ENCODE measurements at places on chromosomes 4 and X.

DNA sequence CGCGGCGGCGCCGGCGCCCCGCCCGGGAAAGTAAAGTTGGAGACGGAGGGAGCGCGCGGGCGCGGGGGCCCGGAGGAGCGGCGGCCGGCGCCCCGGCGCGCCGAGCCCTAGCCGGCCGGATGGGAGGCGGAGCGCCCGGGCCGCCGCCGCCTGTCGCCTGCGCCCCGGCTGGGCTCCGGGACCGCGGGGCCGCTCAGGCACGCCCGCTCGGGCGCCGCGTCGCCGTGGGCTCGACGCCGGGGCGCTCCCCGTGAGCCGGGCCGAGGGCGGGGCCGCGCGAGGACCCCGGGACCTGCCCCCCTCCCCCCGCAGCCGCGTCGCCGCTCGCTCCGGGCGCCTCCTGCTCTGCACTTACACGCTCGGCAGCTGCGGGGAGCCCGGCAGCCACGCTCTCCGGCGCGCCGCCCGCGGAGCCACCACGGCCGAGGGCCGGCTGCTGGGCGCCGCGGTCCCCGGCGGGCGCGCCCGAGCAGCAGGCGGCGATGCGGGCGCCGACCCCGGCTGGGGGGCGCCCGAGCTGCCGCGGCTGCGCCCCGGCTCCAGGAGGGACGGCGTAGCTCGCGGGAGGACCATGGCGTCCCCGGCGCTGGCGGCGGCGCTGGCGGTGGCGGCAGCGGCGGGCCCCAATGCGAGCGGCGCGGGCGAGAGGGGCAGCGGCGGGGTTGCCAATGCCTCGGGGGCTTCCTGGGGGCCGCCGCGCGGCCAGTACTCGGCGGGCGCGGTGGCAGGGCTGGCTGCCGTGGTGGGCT lies at the start of gene ADRA2C:
Gene ADRA2C, plus strand, starts transcription at position 350 of the 749 bp plus-strand sequence. Its CDS starts 222 bp downstream, at position 572.
- DNase-seq = no peak

DNA sequence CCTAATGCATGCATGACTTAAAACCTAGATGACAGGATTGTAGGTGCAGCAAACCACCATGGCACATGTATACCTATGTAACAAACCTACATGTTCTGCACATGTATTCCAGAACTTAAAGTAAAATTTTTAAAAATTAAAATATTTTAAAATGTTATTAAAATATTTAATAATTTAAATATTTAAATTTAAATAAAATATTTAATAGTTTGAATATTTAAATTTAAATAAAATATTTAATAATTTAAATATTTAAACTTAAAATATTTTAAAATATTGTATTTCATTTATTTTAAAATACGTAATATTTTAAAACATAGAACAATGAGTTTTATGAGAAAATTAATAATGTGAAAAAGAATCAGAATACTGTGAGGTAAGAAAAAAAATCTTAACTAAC lies 117.9 kb downstream of the SLC39A8 start:
- DNase-seq = no peak

- DNase-seq = no peak
Measured at GRCh38 chrX:17521871-17522693, 147.1 kb downstream of the NHS start.

DNA sequence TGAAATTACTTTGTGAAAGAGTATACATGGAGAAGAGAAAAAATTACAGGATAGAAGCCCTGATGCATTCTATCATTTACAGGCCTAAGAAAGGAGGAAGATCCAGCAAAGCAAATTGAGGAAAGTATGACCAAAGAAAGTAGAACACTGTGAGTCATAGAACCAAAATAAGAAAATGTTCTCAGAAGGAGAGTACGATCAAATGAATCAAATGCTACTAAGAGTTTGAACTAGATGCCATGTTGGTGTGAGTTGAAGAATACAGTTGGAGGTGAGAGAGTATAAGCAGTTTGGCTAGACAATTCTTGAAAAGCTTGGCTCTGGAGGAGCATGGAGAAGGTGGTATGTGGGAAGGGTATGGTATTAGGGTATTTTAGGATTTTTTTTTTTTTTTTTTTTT lies 161.8 kb downstream of the RPA4 start:
- no peak for DNase-seq

- no peak for DNase-seq
Measured at GRCh38 chr4:53781629-53782457, 190.6 kb upstream of the LNX1 start.

DNA sequence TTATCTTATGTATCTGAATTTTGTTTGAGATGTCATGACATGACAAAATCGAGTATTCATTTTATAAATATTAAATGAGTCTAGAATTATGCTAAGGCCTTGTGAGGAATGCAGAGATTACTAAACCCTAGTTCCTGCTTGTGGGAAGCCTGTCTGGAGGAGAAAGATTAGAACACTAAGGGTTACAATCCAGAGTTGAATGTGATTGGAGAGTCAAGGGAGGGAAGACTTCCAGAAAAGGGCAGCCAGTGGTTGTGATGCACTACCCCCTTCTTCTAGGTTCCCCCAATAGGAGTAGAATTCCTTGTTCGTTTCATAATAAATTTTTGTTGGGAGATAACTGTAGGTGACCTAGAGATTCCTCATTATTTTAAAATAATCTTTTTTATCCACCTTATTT lies 141.1 kb downstream of the AFF1 start:
- DNase-seq = no peak

DNA sequence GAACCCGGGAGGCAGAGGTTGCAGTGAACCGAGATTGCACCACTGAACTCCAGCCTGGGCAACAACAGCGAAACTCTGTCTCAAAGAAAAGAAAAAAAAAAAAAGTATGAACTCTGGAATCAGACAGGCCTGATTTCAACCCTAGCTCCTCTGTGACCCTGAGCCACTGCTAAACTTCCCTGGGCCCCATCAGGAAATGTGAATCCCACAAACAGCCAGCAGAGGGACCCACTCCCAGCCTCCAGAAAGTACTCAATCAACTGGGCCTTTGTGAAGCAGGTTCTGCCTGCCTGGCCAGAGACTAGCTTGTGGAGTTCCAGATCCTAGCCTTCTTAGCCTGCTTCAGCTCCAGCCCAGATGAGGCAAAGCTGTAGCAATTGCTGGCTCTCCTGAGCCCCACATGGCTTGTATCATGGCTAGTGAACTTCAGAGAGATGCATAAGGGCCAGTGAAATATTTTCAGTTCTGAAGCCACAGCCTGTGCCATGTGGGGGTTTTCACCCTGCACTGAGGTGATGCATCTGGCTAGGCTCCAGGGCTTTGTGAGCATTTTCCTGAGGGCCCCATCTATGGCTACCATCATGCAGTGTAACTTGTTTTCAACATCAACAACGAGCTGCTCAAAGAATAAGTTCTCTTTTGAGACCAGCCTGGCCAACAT lies 7.2 kb upstream of the IDS start:
- DNase-seq = no peak

- DNase-seq = no peak
Measured at GRCh38 chr4:70023218-70023617, 5.0 kb upstream of the HTN3 start.

DNA sequence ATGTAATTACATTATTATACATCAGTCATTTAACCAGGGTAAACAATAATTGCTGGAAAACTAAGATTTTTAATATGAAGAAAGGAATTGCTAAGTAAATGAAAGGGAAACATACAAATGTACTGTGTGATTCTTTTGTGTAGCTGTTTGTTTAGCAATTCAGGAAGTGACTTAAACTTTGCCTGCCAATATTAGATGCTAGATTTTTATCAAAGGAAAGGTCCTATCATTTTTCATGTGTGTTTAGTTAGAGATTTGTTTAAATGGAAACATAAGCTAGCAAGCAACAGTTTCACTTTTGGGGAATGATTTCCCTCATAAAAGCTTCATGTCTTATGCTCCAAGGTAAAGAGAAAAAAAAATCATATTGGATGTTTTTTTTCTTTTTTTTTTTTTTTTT lies 95.1 kb upstream of the LIMCH1 start:
- DNase-seq = no peak

- no peak for DNase-seq
Measured at GRCh38 chrX:129534816-129535578, 5.1 kb upstream of the OCRL start.

DNA sequence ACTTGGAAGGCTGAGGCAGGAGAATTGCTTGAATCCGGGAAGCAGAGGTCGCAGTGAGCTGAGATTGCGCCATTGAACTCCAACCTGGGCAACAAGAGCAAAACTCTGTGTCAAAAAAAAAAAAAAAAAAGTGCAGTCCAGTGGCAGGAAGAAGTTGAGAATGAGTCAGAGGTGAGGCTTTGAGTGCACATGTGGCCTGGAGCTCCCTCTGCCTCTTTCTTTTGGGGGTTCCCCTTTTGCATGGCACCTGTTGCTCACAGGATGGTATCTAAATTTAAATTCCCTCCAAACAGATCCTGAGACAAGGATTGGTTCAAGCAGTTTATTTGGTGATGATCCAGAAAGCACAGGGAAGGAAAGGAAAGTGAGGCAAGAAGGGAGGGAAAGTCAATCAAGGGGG lies 151.4 kb upstream of the STX18 start:
- DNase-seq = peak; percentile 40

GRCh38 chr4:110020646-110021443 lies 108.2 kb downstream of the EGF start:
- no peak for DNase-seq

- no peak for DNase-seq
Measured at GRCh38 chrX:121733514-121733913, 686.1 kb downstream of the GLUD2 start.

DNA sequence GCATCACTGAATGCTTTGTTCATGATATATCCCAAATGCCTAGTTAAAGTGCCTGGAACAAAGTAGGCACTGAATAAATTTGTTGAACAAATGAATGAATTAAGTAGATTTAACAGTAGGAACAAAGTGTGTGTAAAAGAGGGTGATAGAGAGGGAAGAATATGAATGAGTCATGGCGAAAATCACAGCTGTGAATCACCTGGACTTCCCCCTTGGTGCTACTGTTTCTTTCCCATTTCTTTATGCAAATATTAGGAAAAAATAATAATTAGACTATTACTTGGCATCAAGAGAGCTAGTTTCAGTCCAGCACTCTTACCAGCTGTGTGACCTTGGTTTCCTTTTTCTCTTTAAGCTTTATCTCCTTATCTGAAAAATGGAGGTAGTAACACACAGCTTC lies 9.2 kb downstream of the SPIN3 start:
- DNase-seq = peak; percentile 29

GRCh38 chr4:158812543-158812942 lies 43.7 kb downstream of the FNIP2 start:
- DNase-seq = no peak

DNA sequence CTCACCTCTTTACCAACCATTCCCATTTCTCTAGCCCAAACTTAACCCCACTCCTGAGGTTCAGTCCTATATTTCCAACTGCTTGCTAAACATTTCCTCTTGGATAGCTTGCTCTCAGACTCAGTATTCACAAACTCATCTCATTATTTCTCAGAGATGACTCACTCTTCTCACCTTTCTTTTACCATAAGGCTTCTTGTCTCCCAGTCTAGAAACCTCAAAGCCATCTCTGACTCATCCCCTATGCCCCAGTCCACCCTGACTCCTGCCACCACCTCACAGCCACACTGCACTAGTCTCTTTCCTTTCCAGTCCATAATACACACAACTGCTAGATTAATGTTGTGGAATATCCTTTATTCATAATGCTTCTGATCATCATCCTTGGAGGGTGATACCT lies 4.8 kb downstream of the FRMPD3 start:
- no peak for DNase-seq

DNA sequence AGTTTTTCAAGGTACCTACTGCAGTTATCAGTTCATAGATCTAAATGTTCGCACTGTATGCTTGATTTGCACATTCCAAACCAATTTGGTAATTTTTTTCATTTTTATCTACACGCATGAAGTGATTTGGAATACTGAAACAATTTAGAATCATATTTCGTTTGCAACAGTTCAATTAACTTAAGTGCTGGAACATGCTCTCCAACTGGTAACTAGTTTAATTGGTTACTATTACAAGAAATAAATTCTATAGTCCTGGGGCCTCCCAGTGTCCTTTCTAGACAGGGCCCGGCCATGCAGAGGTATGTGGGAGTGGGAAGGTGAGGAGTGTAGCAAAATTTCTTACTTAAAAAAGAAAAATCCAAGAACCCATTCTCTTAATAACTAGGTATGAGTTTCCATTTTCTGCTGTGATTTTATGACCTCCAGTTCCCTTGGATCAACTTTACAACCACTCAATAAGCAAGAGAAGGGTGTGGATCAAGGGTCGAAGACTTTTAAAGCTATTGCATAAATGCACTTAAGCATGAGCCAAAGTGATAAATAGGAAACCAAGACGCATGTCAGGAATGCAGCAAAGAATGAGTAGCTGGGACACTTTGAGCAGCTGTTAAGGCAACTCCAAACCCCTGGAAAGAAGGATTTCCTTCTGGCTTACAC lies 106.9 kb downstream of the PPARGC1A start:
- no peak for DNase-seq

DNA sequence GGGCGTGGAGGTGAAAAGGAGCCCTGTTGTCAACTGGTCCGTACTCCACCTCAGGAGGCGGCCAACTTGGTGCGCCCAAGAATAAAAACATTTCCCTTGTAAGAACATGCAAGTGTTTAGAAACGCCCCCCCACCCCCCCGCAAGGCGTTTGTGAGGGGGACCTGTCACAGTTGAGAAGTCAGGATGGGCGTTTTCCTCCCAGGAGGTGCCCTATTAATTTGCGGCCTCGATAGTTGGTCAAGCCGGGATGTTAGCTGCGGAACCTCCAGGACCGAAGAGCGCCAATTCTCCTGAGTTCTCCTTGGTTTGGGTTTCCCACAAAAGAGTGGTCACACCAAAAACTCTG lies 651 bp upstream of the SAP30 start:
- DNase-seq = no peak

DNA sequence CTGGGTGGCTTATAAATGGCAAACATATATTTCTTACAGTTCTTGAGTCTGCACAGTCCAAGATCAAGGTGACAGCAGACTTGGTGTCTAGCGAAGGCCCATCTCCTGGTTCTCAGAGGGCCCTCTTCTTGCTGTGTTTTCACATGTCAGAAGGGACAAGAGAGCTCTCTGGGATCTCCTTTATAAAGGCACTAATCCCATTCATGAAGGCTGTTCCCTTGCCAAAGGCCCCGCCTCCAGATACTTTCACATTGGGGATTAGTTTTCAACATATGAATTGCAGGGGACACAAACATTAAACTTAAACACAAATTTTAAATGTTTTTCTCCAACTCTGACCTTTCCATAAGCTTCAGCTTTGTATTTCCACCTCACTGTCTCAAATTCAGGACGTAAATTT lies 1135.0 kb upstream of the TENM3 start:
- no peak for DNase-seq

DNA sequence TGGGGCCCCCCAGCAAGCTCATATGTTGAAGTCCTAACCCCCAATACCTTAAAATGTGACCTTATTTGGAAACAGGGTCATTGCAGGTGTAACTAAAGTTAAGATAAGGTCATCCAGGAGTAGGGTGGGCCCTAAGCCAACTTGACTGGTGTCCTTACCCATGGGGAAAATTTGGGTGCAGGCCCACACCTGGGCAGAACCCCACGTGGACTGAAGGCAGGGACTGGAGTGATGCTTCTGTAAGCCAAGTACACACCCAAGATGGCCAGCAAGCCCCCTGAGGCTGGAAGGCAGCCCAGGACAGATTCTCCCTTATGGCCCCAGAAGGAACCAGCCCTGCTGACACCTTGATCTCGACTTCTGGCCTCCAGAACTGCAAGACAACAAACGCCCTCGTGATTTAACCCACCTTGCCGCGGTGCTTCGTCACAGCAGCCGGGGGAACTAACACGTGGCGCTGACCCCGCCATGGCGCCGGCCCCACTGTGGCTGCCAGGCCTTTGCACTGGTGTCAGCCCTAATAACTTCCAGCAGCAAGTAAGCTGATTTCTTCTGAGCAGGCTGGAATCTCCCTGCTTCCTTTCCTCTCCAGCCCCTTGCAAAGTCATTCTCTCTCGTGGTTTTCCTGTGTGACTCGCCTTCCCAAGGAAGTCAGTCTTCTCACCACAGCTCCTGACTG lies 23.2 kb upstream of the MXD4 start:
- DNase-seq = no peak
